ENCODE measurements at places on chromosomes 1 and 21.
A peak's percentile ranks its signal among the peaks of the same experiment; 100 is the strongest.

DNA sequence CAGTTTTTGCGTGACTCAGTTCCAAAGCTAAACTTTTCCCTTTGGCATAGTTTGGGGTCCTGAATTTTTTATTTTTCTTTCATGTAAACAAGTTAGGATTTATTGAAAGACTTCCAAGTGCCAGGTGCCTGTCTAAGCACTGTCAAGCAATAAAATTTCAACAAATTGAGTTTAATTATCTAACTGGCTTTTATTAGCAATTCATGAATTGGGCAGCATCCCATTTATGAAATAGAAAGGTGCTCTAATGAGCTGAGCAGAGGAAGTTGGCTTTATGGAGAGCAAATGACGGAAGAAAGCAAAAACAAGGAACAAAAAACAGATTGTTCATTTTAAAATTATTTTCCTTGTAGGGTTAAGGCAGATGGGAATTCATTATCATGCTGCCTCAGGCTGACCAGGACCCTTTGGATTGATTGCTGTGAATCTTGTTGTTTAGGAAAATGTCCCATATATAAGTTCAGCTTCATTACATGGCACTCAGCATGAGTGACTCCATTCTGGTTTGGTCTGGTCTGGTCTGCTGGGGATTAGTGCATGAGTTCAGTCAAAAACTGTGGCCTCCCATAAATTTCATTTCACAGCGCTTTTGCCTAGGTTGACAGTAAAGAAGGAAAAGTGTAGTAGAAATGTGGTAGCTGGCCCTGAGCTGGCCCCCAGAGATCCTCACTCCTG lies 21.5 kb upstream of the COG2 start:
- no peak for ATAC-seq

GRCh38 chr1:204571128-204571527 lies 54.9 kb downstream of the MDM4 start:
- no peak for ATAC-seq

DNA sequence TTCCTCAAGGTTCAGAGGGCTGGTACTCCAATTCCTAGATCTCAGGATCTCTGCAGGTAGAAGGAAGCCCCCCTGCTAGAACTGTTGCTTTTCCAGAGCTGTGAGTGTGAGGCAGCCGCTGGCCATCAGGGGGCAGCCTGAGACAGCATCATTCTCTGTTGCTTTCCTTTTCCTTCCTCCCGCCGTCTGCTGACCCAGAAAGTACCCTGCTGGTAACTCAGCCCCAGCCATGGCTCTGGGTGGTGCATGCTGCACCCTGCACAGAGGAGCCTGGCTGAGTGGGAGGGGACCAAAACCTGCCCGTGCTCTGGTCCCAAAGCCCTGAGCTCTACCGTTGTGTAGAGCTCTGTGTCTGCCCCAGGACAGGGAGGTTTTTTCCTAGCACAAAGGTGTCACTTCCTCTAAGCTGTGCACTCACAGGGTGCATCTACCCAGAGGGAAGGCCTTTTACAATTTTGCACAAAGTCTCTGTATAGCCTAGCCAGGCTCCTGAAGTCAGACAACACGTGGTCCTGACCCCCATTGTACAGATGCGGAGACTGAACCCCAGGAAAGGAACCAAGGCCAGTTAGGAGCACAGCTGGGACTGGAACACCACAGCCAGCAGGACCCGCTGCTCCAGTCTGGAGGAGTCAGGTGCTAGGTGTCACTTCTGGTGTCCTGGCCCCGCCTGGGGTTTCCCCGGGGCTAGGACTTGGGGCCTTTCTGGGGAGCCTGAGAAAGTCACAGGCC lies 5.6 kb upstream of the FAM131C start:
- ATAC-seq: peak; percentile 52

DNA sequence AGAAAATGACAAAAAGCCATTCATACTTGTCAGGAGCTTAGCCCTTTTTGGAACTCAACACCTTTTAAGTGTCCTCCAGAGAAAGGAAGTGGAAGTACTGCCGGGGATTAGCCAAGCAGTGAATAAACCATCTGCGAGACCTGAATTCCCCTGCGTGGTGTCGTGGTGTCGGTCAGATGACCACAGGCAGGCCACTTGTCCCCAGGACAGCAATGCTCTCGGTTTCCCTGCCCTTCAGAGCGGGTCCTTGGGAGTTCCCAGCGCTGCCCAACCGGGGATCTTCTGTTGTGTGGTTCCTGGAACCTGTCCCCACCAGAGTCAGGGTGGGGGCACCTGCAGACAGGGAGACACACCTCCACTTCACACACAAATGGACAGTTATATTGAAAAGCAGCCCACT lies 9.2 kb downstream of the GPR157 start:
- ATAC-seq: no peak

GRCh38 chr1:245823408-245824147 lies 668.8 kb downstream of the KIF26B start:
- ATAC-seq: no peak

- no peak for ATAC-seq
These were observed 182.9 kb downstream of the BACH1 start for GRCh38 chr21:29481641-29482040.

- ATAC-seq: no peak
These were observed 26.2 kb downstream of the NAV1 start for GRCh38 chr1:201565024-201565730.

DNA sequence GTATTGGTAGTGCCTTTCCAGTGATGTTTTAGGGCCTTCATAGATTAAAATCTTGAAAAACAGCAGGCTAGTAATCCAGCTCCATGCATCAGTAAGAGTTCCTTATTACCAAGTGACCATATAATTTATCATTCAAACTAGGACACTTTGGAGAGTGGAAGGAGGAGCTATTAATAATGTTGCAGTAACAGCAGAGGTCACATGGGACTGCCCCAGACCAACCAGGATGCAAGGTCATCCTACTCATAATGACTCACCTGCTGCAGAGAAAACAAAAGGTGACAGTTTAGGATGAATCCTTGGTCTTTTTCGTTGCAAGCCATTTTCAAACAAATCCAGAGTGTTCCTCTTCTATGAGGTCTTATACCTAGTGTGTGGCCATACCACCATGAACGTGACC lies 187.4 kb downstream of the NUF2 start:
- no peak for ATAC-seq

- ATAC-seq: no peak
These were observed 19.3 kb downstream of the CNTN2 start for GRCh38 chr1:205062319-205062718.

DNA sequence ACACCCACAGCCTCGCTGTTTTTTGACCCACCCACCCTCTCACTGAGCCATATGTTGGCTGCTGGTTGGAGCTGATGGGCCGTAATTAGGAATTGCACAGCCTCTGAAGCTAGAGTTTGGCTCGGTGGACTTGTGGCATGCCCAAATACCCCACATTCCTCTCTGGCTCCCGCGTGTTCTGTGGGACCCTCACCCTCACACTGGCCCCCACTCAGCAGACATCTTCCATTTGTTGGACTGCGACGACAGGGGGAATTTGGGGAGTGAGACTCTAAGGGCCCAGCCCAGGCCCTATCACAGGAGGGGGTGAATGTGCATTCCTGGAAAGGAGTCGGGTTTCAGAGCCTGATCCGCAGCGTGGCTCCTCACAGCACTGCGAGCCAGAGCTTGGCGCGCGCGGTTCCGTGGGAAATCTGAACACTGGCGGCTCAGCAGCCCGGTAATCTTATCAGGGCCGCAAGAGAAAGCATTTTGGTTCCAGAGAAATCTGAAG lies 5.2 kb downstream of the RCSD1 start:
- no peak for ATAC-seq

GRCh38 chr1:70487910-70488665 lies 77.0 kb downstream of the CTH start:
- peak; percentile 55 for ATAC-seq

GRCh38 chr1:78095593-78095992 lies 49.8 kb downstream of the GIPC2 start:
- no peak for ATAC-seq

GRCh38 chr1:109535971-109536491 lies 3.6 kb upstream of the GPR61 start:
- ATAC-seq: no peak

DNA sequence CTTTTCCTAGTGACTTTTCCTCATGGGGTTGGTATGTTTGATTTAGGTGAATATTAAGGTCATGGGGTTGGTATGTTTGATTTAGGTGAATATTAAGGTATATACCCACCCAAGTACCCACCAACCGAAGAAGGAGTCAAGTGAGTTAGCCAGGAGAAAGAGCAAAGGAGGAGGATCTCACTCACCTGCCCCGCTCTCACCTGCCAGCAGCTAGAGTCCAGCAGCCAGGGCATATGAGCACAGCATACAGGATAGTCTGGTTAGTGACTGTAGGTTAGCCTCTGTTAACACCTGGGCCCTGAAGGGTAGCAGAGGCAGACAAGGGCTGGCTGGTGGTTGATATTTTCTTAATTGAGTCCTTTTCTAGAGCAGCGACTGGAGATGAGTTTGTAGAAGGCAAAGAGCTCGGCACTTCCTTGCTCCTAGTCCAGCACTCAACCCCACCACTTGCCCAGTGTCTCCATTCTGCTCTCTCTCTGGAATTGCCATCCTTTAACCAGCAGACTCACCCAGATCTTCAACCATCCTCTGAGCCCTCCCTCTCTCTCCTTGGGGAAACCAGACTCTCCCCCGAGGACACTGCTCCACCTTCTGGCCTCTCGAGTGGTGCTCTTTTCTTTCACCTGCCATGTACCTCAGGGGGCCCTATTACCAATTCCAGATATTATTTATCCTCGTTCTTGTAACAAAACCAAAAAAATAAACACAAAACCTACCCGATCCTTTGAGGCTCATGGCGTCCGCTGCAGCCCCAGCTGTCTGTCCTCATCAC lies 16.3 kb upstream of the DESI2 start:
- no peak for ATAC-seq

DNA sequence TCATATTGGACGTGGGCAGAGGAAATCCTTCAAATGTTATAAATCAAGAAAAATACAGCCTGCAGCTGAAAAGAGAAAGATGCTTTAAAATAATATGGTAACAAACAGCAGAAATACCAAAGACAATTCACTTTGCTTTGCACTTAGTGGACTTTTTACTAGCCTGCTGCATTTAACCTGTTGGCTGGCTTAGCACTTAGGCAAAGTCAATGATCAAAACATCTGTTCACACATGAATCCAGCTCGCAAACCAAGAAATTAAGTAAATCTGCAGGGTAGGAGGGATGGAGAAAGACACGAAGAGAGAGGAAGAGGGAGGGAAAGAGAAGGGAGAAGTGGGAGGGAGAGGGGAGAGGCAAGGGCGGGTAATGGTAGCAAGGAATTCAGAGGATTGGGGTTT lies 103.6 kb upstream of the RAB4A start:
- no peak for ATAC-seq

DNA sequence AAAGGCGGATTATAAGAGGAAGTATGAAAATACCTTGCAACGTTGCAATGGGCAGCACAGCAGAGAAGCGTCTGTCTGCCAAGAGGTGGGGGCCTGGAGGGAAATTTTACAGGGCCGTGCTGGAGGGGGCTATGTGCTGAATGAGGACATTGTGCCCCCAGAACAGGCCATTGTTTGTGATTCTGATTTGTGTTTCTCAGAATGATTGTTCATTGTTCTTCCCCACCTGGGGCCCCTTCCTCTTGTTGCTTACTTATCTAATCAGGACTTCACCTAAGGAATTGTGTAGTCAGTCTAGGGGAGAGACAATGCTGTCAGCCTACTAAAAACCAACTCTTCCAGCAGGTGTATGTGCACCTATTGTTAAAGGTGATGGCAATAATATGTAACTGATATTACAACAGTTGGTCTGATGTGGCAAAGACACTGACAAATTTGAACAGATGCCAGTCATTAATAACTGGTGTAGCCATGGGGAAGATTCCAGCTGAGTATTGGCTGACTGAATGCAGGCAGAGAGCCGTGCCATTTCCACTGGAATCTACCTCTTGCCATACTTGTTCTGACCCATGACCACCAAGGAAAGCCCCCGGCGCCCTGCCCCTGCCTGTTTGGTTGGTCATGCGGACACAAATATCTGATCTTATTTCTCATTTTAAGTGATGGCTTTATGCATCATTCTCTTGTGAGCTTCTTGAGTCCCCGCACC lies 45.2 kb upstream of the PSEN2 start:
- no peak for ATAC-seq

DNA sequence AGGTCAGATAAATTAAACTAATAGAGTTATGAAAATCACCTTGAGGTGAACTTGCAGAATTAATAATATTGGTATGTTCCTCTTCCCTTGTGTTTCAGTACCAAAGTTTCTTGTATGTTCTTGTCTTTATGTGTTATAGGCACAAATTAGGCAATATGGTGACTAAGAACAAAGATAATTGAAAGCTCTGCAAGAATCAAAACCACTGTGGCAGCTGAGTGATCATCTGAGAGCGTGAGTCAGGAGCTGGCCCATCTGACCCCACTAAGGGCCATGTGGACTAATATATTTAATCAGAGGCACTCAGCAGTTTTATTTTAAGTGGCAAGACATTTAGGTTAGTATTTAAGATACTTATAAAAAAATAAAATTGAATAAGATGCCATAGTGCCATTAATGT lies 12.8 kb upstream of the CASQ2 start:
- peak; percentile 75 for ATAC-seq

DNA sequence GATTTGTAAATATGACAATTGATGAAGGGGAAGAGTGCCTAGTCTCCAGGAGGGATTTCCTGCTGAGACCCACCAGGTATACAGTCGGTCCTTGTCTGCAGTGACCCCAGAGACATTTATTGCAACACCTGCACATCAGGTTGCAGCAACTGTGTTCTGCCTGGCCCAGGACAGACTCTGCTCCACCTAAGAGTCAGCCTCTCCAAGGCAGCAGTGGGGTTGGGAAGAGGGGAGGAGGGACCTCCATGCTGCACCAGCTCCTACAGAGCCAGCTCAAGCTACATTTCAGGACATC lies 120.4 kb upstream of the IRF2BP2 start:
- ATAC-seq: no peak

- peak; percentile 13 for ATAC-seq
These were observed 8.1 kb downstream of the ADPRS start for GRCh38 chr1:36096500-36097432.

DNA sequence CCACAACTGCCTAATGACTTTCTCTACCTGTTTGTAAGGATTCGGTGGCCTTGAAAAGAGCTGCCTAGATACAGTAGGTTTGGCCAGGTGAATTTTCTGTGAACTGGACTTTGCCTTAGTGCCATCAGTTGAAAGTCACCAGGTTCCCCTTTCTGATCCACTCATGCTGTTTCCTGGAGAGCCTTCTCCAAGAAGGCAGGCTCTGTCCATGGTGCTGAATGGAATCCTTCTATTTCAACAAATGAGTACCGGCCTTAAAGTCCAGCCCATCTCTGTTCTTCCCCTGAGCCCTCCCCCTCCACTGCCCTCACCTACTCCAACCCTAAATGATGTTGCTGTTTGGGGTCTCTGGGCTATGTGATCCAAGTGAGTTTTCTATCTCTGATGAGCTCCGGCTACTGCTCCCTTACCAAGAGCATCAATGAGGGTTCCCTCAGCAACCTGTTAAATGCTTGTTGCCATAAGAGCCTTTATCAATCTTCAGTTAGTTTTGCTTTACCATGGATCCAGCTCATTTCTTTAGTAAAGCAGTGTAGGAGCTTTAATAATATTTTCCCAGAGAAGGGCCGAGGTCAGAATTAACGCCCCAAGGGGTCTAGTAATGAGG lies 500.4 kb downstream of the PTPRU start:
- no peak for ATAC-seq

DNA sequence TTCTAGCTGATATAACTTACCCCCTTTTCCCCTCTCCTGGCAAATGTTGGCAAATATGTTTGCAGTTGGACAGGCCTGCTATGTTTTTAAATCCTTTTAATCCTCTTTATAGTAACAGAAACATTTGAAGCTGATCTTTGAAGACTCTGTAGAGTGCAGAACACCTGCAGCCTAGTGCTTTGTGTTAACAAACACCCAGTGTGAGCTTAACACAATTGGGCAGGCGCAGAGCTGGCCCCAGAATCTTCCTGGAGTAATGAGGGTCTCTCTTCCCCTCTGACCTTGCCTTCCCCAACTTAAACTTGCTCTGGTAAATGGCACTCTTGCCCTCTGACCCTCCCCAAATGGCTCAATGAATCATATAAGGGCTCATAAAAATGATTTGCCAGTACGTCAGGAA lies 247.9 kb upstream of the LYPLAL1 start:
- ATAC-seq: no peak
